ENCODE measurements at places on chromosomes 1 and 21.

DNA sequence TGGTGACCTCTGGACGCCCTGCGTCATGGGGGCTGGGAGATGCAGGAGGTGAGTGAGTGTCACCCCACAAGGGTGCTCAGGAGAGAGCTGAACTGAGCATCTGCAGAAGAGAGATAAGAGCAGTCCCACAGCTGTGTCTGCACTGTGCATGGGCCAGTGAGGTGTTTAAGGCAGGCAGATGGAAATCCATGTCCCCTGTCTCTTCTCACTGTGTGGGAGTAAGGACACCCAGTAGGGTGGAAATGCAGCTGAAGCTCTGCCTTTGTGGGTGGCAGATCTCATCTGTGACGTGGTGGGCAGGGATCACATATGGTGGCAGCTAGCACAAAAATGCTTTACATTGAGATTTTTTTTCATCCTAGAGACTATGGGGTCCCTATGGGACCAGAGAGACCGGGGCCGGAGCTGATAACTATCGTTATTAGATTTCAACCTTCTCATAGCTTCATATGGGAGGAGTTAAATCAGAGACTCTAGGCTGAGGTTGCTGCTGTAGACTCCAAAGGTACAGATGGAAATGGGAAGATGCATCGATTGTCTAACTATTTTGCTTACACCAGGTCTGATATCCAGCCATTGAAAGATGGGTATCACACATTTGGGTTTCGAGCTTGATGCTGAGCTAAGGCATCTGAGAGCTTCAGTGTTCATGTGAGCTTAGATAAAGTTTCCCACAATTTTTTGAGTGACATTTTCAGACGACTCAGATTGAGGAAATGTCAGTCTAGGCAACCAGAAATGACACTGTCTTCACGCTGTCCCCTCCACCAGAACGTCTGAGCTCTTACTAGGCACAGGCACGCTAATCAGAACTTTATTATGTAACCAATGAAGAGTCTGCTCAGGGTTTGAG is 65.3 kb upstream of the PSEN2 start:
- DNase-seq = no peak

- DNase-seq = no peak
Measured at GRCh38 chr1:23869051-23869450, 961 bp upstream of the FUCA1 start.

DNA sequence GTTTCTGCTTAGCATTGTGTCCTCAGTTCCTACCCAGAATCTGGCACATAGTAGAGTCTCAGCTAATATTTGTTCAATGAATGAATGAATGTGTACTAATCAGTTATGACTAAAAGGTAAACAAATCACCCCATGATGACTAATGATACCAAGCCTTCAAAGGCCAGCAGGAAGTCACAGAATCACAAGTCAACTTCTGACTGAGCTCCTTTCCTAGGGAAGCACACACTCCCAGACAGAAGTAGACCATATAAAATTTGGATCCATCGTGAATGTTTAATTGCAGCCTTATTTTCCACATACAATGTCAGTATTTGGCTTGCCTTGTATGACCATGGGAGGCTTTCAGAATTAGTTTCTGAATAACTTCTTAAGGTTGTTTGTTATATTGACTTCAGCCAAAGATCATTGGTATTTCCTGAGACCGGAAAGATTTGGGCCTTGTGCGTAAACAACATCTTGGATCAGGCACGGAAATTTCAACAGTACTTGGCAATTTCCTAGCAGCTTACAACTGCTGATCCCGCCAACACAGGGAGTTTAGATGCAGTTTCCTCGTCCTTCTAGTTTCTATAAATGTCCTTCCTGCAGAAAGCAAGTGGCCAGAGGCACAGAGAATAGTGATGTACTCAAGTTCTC is 185.9 kb upstream of the ATP1B1 start:
- DNase-seq = no peak

DNA sequence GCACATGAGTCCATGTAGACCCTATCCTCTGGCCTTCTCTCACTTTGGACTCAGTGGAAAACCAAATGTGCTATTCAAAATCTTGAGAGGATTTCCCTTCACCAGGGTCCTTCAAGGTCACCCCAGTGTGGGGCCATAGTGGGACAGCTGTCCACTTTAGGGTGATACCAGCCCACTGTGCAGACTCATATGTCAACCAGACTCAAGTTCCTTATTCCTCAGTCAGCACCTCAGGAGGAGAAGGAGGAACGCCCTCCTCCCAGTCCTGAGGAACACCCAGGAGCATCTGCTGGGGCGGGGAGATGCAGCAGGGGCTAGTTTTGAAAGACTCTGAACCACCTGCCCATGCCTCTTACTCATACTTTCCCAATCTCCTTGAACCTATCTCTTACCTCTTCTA is 340.9 kb downstream of the MATN1 start:
- DNase-seq = no peak

- no peak for DNase-seq
Measured at GRCh38 chr1:228315945-228316588, 90.6 kb downstream of the TRIM11 start.

- no peak for DNase-seq
Measured at GRCh38 chr1:178451529-178451928, 45.2 kb downstream of the CLEC20A start.

GRCh38 chr21:27802816-27803475 is 836.1 kb upstream of the ADAMTS5 start:
- peak; percentile 4 for DNase-seq

DNA sequence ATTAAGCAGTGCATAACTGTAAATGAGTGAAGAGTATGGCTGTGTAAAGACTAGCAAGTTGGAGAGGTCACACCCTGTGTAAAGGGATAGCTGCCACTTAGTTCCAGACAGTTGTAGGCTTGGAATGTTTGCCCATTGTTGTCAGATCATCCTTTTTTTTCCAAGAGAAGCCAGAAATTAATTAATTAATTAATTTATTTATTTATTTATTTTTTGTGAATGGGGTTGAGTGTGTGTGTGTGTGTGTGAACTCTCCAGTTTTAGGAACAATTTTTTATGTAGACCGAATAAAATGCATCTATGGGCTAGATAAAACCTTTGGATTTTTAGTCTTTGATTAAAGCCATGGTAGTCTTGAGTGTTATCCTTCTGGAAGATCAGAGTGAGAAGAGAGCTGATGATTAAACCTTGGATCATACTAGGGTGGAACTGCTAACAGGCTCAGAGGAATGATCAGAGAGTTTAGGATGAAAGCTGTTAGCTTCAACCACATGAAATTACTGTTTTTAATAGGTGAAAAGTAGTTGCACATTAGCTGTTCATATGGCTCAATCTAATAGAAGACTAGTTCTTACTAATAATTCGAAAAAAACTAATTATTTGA is 58.4 kb downstream of the OSBPL9 start:
- DNase-seq = no peak

DNA sequence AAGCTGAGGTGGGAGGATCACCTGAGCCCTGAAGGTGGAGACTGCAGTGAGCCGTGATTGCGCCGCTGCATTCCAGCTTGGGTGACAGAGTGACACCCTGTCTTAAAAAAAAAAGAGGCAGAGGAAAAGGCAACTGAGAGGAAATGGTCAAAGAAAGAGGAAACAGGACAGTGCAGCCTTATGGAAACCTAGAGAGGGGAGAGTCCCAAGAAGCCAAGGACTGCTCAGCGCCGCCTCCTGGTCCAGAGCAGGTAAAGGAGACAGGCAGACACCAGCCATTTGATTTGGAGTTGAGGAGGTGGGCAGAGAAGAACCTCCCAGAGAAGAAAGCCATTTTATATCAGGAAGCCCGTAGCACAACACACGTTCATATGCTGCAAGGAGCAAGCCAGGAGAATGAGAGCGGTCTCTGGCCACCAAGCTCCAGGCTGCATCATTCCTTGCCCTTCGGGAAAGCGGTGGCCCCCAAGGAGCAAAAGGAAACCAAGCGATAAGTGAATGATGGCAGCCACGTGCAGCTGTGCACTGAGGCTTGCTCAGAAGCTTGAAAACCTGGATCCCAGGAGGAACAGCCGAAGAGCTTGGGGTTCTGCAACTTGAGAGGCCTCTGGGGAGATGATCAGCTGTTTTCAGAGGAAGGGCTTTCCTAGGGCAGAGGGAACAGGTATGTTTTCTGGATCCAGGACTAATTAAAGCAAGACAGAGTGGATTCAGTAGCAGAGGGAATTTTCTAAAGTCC is 33.7 kb downstream of the LRRC42 start:
- DNase-seq = no peak

DNA sequence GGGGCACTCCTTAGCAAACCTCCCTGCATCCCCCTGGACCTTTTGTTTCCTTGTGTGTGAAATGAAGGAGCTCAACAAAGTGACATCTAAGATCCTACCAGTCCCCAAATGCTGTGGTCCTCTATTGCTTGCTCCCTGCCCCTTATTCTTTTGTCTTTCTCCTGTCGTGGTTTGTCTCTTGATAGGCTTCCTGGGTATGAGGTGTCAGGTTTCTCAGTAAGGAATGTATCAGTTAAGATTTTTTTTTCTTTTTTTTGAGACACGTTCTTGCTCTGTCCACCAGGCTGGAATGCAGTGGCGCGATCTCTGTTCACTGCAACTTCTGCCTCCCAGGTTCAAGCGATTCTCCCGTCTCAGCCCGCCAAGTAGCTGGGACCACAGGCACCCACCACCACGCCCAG is 16.8 kb downstream of the CNIH3 start:
- no peak for DNase-seq

DNA sequence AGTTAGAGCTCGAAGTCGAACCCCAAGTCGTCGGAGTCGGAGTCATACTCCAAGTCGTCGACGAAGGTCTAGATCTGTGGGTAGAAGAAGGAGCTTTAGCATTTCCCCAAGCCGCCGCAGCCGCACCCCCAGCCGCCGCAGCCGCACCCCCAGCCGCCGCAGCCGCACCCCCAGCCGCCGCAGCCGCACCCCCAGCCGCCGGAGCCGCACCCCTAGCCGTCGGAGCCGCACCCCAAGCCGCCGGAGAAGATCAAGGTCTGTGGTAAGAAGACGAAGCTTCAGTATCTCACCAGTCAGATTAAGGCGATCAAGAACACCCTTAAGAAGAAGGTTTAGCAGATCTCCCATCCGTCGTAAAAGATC is 12.1 kb downstream of the SON start:
- no peak for DNase-seq

GRCh38 chr1:21909787-21910503 is 27.2 kb downstream of the HSPG2 start:
- no peak for DNase-seq

All from CD4-positive, alpha-beta T cell treated with Interleukin-21 for 1 hour (primary cell).